Stimulated activated CD4-positive, alpha-beta T cell treated with anti-CD3 and anti-CD28 coated beads, Interleukin-1b, Interleukin-23, amount 100 ng/mL, for 24 hours (primary cell): ENCODE measurements at places on chromosomes 1 and 21.

DNA sequence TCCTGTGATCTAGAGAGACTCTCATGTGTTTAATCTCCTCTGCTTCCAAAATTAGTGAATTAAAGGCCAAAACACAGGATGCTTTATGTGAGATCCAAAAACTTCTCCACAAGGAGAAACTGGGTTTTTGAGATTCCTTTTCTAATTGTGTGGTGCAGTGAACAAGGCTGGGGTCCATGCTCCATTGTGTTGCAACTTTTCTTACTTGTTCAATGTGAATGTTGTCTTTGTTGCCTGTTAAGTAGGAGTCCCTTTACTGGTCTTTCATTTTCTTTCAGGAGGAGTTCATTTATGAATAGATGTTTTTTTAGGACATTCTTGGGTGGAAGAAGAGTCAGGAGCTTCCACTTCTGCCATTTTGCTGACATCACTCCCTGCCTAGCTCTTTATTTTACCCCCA is 40.6 kb upstream of the CFHR3 start:
- no peak for DNase-seq

GRCh38 chr1:228850141-228851100 is 115.1 kb downstream of the RHOU start:
- no peak for DNase-seq

GRCh38 chr1:17091252-17091651 is 28.0 kb downstream of the PADI2 start:
- no peak for DNase-seq

DNA sequence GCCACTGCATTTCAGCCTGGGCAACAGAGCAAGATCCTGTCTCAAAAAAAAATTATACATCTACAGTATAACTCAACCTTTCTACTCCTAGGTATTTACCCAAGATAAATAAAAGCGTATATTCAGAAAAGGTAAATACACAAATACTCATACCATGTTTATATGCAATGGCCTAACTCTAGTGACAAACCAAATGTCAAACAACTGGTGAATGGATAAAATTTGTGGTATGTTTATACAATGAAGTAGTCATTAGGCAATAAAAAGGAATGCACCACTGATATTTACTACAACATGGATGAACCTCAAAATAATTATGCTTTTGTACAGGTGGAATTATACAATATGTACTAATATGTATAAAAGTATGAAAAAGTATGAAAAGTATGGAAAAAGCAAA is 174.2 kb upstream of the GORAB start:
- no peak for DNase-seq

- DNase-seq, result no peak
These were observed 644 bp upstream of the PBXIP1 start for GRCh38 chr1:154956544-154956941.

DNA sequence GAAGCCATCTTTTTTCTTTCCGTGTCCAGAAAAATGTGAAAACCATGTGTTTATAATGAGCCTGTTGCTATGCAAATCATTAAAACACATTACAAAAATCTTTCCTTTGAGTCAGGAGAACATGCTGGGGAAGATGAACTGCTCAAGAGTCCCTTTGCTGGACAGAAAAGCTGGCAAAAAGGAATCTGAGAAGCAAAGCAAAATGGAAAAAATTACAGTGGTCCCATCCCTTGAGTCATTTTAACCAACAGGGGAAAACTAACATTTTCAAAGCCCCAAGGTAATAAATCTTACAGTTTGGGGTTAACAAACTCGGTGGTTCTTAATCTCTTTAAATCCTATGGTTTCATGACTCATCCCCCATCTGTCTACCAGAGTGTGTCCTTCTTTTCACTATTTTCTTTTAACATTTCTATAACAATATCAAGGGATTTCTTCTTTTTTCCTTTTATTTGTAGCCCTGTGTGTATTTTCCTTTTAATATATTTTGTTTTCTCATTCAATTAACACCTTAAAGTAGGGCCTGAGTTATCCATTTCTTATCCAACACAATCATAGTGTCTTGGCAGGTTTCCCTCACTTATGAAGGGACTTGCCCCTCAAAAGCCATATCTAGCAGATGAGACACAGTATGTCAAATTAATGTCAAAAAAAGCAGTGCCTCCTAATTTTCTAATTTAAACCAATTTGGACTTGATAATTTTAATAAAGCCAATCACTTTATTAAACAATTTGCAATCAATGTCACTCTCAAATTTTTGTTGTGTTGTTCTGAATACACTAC is 105.4 kb downstream of the PTPN14 start:
- DNase-seq, result no peak

- DNase-seq, result no peak
These were observed 6.0 kb downstream of the PIK3CD start for GRCh38 chr1:9657521-9658032.

DNA sequence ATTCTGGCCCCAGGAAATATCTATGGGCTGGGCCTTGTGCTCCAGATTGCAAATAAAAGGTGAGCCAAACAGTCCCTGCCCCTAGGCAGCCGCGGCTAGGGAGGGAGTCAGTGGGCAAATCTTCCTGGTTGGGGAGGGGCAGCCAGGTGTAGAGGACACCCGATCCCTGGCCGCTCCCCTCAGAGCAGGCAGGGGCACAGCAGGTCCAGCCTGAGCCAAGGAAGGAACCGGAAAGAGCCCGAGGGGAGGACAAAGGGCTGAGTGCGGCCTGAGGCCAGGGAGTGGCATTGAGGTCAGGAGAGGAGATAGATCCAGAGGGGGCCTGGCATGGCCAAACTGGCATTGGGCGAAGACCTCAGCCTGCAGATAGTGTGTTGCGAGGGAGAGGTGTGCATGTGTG is 36.6 kb upstream of the ARF1 start:
- no peak for DNase-seq

DNA sequence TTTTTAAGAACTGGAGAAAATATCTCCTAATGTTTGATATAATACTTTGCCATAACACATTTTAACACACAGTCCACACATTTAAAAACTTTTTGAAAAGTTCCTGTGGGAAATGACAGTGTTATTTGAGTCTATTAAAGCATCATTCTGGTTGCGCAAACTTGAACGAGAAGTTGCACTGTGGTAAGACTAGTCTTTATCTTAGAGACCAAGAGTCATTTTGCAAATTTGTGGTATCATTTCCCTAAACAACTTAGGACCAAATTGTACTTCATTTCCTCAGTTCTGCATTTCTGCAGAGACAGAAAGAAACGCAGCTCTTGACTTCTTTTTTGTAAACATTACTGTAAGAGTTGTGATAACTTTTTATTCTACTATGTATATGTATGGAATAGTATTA is at the start of gene RGS18:
Gene RGS18 (plus strand): TSS at position 282 of the 400 bp plus-strand sequence. CDS start 176 bp downstream, outside the sequence.
- DNase-seq, result no peak

- DNase-seq, result no peak
These were observed 409.2 kb upstream of the PLXNA2 start for GRCh38 chr1:208653426-208653825.

DNA sequence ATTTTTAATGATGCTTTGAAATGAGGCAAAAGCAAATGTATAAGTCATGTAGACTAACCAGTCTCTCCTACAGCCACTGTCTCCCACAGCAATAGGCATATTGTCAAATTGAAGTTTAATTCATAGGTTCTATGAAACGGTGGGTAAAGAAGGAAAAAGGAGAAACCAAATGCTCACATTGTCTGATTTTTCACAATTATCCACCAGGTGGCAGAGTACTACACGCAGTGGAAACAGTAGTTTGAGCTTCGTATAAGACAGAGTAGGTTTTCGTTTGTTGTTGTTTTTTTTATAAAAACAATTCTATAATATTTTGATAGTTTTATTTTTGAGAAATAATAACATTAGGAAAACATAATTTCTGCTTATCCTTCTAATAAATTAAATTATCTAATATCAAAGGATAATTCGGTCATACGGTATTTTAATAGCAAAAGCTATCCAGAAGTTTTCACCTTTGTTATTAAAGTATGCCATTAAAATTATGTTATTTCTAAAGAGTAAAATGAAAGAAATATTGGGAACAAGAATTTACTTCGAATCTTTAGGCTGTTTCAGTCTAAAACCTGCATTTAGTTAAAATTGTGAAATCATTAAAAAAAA is 39.1 kb downstream of the TYW3 start:
- peak; percentile 5 for DNase-seq

DNA sequence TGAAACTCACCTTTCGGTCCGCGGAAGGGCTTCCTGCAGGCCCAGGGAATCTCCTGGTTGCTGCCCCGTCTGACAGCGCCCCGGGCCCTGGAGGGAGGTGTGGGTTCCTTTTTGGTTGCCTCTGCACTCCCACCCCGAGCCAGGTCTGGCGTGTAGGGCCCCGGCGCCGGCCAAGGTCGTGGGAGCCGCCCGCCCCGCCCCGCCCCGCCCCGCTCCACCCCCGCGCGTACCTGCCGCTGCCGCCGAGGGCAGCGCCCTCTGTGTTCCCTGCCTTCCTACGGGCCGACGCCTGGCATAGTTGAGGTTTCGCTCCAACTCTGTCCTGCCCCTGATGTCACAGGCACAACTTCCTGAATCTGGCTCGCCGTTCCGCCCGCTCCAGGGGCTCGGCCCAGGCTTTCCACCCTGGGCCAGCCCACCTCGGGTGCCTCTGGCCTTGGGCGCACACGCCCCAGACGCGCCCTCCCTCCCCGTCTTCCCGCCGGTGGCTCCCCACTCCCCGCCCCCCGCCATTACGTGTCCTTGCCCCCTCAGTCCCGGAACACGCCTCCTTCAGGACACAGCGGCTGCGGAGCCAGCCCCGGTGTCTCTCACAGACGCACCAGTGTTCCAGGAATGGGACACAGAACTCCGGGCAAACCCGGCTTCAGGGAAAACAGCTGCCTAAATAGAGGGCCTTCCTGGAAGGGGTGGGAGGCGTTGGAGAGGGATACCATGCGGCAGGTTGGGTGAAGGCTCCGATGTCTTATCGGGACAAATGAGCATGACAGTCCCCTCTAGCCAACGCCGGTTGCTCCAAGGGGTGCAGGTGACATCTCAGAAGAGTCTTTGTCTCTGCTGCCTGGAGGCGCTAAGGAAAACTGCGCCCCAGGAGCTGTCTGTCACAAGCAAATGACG is at the start of gene KIAA0040:
Gene KIAA0040 (minus strand): TSS at position 147 of the 897 bp plus-strand sequence. CDS start 31,763 bp downstream, outside the sequence.
- DNase-seq, result no peak

GRCh38 chr1:153402226-153402625 is 11.4 kb upstream of the S100A8 start:
- DNase-seq, result no peak

- DNase-seq, result no peak
These were observed 163.7 kb downstream of the LTN1 start for GRCh38 chr21:28828981-28829380.

GRCh38 chr1:201585901-201586300 is 47.0 kb downstream of the NAV1 start:
- no peak for DNase-seq

DNA sequence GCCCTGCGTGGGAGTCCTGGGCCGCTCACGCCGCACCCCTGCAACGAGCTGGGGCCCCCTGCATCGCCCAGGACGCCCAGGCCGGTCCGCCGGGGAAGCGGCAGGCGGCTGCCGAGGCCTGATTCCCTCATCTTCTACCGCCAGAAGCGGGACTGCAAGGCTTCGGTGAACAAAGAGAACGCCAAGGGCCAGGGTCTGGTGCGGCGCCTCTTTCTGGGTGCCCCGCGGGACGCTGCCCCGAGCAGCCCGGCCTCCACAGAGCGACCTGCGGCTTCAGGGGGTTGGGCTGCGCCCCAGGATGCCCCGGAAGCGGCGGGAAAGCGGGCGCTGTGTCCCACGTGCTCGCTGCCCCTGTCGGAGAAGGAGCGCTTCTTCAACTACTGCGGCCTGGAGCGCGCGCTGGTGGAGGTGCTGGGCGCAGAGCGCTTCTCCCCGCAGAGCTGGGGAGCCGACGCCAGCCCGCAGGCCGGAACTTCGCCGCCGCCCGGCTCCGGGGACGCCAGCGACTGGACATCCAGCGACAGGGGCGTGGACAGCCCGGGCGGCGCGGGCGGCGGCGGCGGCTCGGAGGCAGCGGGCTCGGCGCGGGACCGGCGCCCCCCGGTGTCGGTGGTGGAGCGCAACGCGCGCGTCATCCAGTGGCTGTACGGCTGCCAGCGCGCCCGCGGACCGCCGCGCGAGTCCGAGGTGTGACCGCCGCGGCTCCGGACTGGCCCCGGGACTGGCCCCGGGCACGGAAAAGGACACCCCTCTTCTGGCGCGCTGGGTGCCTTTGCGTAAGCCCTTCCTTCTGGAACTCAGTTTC is 2.7 kb downstream of the FAM110D start:
- peak; percentile 21 for DNase-seq

DNA sequence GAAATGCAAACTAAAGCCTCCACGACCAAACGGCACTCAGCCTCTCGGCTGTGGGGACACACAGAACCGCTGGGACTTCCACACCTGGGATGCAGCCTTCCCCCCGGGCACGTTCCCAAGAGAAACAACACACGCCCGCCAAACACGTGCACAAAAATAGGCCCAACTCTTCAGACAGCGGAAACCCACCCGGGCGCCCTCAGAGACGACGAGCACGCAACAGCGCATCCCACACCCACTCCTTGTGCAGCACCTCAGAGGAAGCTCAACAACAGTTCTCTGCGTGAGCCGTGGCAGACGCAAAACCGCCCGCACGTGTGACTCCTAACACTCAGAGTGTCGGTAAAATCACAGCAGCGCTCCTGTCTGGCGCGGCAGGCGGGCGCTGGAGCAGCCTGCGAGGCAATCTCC is 5.3 kb downstream of the C1orf159 start:
- DNase-seq, result no peak

DNA sequence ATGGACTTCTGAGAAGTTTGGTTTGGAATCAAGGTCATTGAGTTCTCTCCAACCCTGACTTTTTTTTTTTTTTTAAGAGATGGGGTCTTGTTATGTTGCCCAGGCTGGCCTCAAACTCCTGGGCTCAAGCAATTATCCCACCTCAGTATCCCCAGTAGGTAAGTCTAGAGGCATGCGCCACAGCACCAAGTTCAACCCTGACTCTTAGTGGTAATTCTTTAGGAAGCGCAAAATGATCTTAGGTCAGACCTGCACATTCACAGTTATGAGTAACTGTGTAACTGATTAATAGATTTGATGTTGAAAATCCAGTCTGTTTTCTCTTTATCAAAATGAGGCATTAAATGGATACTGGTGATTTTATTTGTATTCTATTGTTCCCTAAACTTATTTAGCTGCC is 95.9 kb downstream of the GREM2 start:
- no peak for DNase-seq

GRCh38 chr1:67853704-67854103 is 20.4 kb upstream of the GNG12 start:
- no peak for DNase-seq

- no peak for DNase-seq
These were observed 174.2 kb downstream of the PTPRU start for GRCh38 chr1:29410476-29410875.

- no peak for DNase-seq
These were observed 13.6 kb upstream of the GOLT1A start for GRCh38 chr1:204227351-204227750.

GRCh38 chr1:202760589-202760988 is 47.6 kb downstream of the KDM5B start:
- DNase-seq, result no peak

DNA sequence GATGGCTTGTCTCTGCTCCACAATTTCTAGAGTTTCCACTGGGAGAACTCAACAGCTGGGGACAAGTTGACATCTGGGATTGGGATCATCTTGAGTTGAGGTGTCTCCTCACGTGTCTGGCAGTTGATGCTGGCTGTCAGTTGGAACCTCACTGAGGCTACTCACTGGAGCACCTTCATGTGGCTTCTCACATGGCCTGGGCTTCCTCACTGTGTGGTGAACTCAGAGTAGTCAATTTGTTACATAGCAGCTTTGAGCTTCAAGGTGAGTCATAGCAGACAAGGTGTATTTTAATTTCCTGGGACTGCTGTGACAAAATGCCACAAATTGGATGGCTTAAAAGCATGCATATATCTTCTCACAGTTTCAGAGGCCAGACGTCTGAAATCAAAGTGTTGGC is 44.0 kb downstream of the NTNG1 start:
- DNase-seq, result no peak
